ENCODE measurements at places on chromosomes 2 and 18. TPM values are rescaled to one million over a fixed set of nuclear protein-coding genes. Genes with fewer than 3 reads are reported as not detected.

- no peak for DNase-seq
These were observed 13.2 kb downstream of the NEURL3 start for GRCh38 chr2:96491860-96492497.

DNA sequence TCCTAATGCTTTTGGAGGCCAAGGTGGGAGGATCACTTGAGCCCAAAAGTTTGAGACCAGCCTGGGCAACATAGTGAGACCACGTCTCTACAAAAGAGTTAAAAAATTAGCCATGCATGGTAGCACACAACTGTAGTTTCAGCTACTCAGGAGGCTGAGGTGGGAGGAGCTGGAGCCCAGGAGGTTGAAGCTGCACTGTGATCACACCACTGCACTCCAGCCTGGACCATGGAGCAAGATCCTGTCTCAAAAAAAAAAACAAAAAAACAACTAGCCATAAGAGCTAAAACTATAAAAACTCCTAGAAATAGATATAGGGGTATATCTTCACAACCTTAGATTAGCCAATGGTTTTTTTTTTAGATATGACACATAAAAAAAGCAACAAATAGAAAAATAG is 16.9 kb upstream of the COL6A3 start:
- DNase-seq = no peak

- no peak for DNase-seq
These were observed 3.1 kb upstream of the ZCCHC2 start for GRCh38 chr18:62519684-62520083.

DNA sequence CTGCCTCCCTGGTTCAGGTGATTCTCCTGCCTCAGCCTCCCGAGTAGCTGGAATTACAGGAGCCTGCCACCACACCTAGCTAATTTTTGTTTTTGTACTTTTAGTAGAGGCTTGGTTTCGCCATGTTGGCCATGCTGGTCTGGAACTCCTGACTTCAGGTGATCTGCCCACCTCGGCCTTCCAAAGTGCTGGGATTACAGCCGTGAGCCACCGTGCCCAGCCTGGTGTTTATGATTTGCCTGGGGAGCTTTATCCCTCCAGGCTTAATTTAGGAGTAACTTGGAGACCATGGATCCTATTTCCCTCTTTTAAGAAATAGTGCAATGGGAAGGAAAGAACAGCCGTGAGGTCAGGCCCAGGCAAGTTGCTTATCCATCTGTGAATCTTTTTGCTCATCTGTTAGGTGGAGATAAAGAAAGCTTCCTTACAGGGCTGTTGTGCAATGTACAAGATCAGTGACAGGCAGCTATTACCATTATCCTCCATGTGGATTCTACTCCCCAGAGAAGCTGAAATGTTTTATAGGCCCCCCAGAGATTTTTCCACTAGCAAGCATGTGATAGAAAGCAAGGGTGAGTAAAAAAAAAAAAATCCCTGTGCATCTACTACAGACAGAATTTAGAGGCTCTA is 104.9 kb upstream of the MGAT5 start:
- DNase-seq = no peak

DNA sequence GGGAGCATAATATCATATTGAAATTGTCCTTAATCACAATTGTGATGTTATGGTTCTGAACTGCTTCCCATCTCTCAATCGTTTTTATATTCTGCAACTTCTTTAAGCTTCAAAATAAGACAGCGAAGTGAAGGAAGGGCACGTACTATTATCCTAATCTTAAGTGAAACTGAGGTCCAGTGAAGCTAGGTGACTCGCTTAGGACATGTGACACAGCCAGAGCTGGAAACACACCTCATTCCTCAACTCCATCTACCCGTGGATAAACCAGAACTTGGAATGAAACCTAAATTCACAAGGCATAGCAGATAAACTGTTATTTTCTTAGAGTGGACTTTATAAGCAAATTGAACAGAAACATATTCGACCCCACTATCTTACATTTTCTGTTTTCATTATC is 191.2 kb upstream of the PXDN start:
- peak; percentile 29 for DNase-seq

DNA sequence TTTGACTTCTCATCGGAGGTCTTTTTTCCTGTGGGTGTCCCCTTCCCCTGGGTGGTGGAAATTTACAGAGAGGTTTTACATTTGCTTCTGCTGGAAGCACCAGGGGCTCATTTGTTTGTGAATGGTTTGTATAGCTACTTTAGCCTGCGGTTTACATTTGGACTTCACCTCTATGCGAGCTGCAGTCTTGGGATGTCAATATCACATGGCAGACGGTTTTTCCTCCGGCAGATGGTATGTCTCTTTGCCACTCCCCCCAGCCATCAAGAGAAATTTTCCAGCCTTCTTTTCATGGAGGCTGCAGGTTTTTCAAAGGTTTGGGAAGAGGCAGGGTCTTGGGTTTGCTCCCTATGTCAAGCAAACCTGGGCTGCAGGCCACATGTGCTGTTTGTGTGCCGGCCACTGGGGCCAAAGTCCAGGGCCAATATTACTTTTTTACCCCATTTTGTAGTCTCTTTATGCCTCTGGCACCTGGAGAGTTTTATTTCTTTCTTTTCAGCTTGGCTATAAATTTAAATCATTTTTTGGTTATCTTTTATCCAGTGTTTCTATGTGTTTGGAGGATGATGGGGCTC is 23.9 kb upstream of the BOD1L2 start:
- DNase-seq = no peak

GRCh38 chr2:144824306-144825080 is 304.6 kb upstream of the ZEB2 start:
- DNase-seq = no peak

GRCh38 chr2:76415821-76416220 is 705.1 kb upstream of the GCFC2 start:
- no peak for DNase-seq

DNA sequence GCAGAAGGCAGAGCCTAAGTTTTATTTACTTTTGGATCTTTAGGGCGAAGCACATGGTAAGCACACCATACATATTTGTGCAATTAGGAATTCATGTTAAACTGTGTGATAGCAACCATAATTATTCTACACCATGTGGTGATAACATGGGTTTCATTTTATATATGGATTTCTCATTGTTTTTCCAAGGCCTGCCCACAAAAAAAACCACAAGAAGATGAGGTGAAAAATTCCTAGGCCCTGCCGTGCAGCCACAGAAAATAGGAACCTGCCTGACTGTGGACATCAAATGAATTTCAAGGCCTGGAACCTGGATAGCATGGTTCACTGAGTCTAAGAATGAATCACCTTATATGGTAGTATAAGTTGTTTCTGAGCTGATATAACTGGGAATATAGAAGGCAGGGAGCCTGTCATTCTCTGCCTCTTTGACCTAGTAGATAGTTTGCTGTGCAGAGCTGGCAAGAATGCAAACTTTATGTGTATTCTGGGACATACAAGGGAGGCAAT is 22.4 kb upstream of the SSB start:
- DNase-seq = peak; percentile 15

GRCh38 chr2:208556983-208557484 is 150.4 kb downstream of the PTH2R start:
- no peak for DNase-seq

DNA sequence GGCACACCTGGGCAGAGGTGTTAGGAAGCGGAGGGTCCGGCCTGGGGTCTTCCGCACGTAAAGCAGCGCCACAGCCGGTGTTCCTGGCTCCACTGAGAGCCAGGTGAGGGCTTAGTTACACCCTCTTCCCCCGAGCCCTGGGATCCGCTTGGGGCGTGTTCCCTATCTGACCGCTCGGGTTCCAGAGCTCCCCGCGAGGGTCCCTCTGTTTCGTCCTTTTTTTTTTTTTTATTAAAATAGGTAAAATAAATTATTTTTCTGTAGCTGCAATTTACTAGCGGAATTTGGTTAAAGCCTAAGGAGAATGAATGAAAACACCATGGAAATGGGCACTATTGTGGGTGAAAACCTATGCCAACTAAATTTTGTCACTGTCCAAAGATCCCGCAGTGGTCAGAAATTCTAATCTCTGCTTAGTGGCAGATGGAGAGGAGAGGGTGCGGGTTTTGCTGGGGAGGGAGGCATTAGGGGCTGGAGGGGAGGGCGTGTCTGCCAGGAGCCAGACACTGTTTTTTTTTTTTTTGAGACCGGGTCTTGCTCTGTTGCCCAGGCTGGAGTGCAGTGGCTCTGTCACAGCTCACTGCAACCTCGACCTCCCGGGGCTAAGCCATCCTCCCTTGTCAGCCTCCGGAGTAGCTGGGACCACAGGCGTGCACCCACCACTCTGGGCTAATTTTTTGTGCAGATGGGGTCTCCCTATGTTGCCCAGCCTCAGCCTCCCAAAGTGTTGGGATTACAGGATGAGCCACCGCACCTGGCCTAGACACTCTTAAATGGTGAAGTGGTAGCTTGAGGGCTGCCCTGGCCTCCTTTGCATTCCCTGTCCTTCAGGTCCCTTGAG is 834 bp downstream of the PDCL3 start:
- DNase-seq = no peak

DNA sequence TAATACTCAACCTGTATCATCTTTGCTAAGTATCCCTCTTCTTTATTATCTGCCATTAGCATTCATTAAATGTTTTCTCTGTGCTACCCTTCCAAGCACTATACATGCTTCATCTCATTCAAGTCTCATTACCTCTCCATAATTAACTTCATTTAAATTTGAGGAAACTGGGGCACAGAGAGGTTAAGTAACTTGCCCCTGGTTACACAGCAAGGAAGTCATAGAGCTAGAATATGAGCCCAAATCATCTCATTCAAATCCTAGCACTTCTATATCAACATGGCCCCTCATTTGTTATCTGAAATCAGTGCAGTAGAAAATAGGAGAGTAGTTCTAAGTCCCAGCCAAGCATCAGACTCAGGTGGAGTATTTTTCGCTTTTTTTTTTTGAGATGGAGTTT is 4.4 kb downstream of the MRPL35 start:
- no peak for DNase-seq

DNA sequence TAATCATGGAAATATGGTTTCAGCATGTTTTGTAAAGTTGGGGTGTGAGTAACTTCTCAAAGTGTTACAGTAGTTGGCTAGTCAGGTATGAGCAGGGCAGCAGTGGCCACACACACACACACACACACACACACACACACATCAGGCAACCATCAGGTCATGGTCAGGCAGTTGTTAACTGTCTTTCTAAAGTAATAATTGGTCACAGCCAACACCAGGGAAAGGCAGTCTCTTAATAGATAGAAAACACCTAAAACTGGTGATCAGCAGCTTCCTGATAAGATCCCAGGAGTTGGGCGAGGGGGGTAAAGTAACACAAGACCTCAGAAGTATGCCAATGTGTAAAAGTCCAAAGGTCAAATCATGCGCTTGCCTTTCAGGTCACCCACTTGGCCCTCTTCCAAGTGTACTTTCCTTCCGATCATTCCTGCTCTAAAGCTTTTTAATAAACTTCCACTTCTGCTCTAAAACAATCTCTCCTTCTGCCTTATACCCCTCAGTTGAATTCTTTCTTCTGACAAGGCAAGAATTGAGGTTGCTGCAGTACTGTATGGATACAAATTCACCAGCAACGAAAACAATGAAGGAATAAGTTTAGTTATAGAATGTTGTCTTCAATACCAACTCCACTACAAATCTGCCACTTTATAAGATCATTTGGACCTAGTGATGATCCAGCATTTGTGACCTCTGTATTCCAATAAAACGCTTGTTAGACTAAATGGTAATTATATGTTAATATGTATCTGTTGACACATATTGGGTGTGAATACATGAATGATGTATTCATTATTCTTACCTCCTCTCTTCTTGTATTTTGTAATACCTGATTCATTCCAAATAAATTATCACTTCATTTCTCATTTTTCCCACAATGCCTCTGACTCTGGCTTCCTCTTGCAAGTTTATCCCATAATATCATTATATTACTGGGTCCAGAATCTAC is 254.3 kb downstream of the METTL4 start:
- no peak for DNase-seq

DNA sequence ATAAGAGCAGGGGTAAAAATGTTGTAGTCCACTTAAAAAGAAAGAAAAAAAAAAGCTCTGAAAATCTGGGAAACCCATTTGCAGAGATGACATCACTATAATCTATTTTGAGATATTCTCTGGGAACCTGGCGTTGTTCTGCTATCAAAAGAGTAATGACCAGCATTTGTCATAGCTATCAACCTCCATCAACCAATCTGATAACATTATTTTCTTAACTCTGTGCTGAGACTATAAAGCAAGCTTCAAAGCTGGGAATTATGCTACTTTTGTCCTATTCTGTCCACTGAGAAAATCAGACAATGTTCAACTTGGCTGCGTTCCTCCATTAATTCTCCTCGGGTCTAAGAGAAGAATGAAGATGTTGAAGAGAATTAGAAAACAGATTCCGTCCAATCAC is 107.5 kb downstream of the STK39 start:
- peak; percentile 78 for DNase-seq

DNA sequence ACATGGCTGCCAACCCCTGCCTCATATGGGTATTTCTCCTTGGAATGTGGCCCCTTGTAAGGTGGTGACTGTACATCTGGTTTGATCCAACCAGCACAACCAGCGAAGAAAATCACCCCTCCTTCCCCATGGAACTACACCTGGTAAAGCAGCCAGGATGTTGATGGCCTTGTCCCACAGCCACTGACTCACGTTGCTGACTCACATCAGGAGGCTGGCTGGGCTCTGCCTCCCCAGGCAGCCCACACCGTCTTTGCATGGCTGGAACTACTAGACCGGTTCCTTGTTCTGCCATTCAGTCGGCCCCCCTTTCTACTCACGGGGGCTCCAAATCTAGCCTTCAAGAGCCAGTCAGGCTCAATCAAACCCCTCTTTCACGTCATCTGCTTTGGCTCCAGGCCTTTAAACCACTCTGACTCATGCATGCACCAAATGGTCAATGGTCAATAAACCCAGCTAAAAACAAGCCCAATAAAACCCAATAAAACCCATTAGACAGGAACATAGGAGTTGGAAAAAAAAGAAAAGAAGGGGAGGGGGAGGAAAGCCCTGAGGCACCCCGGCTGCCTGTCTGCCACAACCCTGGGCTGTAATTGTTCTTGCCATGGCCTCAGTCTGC is 114.8 kb downstream of the PLB1 start:
- DNase-seq = peak; percentile 96

CHRND gene
- total RNA-seq = not detected

LHCGR gene
- total RNA-seq = not detected

ALK gene
- total RNA-seq = 0.16 TPM

LYG2 gene
- not detected for total RNA-seq

PKDCC gene
- 6.9 TPM for total RNA-seq

CIB4 gene
- total RNA-seq = not detected

KCNIP3 gene
- total RNA-seq = 1.5 TPM

LONRF2 gene
- 0.62 TPM for total RNA-seq

KCNK3 gene
- 2.3 TPM for total RNA-seq

TTR gene
- total RNA-seq = not detected

Data from astrocyte (in vitro differentiated cells and primary cell).